Lower leg skin (tissue), 4 donors: ENCODE measurements at places on chromosomes 1 and 21. TPM values are rescaled to one million over a fixed set of nuclear protein-coding genes. Genes with fewer than 3 reads are reported as not detected.

Gene VSIG8
- 43.3 TPM for total RNA-seq

Gene SYDE2
- 12.5 TPM for total RNA-seq

Gene CYP2J2
- 4.3 TPM for total RNA-seq

Gene TUFT1
- 140 TPM for total RNA-seq

Gene PAPPA2
- total RNA-seq: 0.19 TPM

Gene SUSD4
- total RNA-seq: 2.7 TPM

Gene FALEC
- not detected for total RNA-seq

Gene TNFSF4
- total RNA-seq: 0.32 TPM

Gene IFNLR1
- total RNA-seq: 14.1 TPM

DNA sequence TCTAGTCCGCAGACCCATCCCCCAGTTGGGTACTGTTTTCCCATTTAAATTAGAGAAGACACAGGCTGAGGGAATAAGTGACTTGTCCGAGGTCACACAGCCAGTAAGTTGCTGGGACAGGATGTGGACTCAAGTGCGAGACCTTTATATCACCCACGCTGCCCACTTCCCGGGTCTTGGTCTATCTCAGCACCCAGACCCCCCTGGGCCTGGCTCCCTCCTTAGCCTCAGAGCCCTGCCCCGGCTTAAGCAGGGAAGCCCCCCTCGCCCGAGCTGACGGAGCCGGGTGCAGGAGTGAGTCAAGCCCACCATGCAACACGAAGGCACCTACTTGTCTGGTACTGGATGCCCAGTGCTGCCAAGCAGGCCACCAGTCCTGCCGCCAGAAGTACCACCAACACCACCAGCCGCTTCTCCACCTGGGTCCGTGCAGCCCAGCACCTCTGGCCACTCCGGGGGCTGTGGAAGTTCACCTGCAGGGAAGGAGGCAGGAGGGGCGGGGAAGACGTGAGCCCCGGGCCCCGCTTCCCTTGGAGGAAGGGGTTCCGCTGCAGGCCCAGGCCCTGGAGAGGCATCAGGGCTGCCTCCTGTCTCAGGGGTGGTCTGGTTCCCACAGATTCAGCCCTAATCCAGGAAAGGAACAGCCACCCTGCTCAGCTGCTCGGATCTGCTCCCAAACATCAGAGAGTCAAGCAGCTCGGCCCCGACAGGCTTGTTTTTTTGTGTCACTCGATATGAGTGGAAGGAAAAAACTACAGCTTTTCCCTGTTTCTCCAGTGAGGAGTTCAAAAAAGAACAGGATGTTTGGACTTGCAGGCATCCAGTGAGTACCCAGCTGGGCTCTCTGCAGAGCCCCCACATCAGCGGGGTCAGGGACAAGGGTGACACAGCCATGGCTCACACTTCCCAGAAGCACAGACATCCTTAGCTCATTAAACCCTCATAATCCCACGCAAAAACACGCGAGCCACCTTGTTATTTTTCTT, 11.1 kb downstream of the ECE1 start:
- DNase-seq: peak; percentile 84

DNA sequence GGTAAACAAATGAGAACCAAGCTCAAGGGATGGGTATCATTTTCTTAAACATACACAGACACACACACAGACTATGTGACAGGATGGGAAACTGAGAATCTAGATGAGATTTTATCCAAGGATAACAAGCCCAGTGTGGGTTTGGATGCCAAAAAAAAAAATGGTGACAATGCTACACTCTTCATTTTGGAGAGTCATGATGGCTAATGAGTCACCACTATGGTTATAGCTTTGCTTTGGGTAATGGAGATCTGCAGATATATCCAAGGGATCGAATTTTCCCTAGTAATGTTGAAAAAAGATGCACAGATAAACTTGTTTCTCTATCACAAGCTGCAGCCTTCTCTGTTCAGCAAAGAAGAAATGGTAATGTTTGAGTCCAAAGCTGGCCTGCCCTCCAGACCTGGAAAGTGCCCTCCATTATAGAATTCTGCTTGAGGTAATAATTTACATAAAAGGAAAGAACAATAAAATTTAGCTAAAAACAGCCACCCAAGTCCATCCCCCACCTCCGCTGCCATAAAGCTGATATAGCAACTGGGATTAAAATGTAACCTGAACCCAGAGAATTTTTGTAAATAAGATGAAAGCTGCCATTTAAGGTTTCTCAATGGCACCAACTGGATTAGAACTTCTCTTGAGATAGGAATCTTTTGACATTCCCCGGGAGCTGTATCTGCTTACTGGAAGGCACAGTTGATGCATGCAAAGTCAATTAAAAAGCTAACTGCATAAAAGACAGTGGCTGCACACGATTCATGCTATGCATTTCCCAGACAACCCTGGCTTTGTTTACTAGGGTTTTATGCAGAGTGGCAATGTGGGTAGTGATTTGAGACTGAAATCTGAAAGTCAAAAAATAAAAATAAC, 395.2 kb upstream of the LYPLAL1 start:
- DNase-seq: no peak

DNA sequence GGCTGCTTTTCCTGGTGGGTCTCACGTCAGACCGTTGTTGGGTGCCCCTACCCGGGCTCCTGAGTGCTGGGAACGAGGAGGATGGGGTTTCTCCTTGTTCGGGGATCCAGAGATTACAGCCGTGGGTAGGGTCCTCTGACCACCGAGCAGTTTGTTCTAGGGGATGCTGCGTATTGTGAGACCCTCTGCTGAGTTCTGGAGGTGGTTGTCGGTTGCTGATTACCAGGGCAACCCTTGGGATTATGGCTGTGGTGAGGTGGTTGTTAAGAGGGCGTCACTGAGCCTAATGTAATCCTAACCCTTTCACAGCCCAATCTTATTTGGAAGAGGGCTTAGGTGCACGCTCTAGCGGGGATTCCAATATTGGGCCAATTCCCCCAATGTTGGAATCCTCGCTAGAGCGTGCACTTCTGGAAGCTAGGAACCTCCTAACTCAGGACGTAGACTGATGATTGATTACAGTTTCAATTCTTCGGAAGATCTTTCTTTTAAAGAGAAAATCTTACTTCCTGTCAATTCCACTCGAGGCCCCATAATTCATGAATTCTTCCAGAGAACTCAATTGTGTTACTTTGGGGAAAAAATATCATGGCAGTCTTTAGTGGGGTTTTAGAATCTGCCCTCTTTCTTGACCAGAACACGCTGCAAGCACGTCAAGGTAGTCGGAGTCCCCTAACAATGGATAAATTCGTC, 483 bp downstream of the TCEANC2 start:
- DNase-seq: no peak

DNA sequence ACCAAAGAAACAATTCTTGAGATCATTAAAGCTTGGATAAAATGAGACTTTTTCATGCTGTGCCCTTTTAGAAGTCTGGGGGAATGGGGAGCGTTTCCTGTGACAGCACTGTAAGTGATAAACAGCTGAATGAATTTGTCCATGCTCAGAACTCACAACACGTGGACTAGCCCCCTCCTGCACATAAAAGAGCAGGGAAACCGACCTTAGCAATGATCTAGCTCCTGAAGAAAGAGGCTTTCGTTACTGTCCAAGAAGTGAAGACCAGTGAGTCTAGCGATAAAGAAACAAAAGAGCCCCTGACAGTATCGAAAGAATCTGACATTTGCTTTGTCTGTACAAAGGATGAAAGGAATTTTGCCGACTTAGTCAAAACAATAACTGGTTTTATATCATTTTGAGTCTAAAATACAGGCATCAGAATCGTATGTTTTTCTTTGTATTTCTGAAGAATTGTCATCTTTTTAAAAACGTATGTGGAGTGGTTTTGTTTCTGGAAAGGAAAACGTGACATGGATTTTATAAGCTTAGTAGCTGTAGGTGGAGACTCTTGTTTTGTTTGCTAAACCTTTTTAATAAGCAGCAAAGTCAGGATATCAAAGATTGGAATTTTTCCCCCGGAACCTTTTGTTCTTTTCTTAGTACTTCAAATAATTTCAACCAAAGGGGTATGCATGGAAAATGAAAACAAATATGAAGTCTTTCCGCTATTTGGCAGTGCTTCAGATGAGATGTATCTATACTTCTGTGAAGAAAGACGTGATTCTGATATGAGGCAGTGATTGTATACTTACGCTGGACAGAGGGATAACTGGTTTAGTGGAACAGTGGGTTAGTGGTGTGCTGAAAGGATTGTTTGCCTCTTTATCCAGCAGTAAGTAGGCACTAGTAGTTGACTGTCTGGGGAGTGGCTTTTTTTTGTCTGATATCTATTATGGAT, 61.0 kb downstream of the MAST2 start:
- DNase-seq: no peak

DNA sequence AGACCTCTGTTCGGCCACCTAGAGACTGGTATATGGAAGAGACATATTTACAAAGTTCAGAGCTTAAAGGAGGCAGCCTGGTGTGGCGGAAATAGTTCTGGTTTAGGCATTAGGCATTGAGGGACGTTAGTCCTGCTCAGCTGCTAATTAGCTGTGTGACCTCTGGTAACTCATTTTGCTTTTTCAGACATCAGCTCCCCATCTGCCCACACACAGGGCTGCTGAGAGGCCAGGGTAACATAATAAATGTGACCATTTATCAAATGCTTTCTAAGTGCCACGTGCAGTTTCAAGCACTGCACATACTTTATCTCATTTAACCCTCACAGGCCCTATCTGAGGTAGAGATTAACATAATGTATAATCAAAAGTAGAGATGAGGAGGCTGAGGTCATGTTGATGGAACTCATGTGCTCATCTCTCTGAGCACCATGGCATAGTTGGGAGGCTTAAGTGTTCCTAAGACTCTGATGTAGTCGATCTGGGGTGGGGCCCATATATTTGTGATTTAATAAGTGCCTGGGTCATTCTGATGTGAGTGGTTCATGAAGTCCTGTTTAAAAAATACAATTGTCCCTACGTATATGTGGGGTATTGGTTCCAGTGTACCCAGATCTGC, 267.2 kb upstream of the PLXNA2 start:
- no peak for DNase-seq

DNA sequence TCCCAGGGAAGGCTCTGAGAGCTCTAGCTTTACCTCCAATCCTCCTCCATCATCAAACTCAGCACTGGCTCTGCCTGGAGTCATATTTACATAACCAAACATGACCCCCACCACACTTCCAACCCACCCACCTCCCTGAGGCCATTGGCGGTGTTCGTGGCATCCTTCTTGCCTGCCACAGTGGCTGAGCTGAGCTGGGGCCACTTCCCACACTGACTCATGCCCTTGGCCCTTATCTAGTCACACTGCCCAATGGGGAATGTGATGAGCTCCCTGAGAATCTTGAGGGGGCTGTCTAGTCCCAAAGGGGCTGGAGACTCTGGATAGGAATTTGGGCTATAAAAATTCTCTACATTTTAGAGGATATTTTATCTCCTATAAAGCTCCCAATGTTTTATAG, 230.9 kb upstream of the IRF2BP2 start:
- peak; percentile 75 for DNase-seq

- no peak for DNase-seq
Observed at GRCh38 chr1:239731082-239731748, 344.8 kb downstream of the CHRM3 start.

- DNase-seq: no peak
Observed at GRCh38 chr1:153368495-153368894, 6.9 kb downstream of the S100A12 start.

DNA sequence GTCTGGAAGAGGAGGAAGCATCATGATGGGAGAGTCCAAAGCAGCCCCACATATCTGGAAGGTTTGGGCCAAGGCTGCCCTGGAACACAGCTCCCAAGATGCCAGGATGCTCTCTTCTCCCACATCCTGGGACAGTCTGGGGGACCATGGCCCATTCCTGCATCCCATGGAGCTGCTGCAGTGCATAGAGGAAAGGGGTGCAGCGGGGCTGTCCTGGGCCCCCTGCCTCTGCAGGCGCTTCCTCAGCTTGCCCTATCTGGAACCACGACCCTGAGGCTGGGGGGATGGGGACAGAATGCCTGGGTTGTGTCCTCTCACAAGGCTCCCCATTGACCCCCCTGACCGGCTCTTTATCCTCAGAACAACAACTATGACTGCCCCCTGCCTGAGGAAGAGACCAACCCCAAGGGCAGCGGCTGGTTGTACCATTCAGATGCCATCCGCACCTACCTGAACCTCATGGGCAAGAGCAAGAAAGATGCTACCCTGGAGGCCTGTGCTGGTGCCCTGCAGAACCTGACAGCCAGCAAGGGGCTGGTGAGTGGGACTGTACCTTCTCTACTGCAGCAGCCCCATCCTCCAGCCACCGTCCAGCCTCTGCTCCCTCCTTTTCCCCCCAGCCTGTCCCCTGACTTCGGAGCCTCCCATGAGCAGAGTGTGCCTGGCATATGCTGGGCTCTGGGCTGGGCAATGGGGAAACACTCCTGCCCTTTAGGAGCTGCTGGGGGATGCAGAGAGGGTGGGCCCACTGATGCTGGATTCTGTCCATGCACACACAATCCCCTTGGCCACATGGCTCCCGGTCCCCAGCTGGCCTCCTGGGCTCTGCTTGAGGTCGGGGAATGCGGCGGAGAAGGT, 39.6 kb downstream of the PKP1 start:
- DNase-seq: no peak

- DNase-seq: no peak
Observed at GRCh38 chr21:35014302-35015041, 34.6 kb downstream of the RUNX1 start.

DNA sequence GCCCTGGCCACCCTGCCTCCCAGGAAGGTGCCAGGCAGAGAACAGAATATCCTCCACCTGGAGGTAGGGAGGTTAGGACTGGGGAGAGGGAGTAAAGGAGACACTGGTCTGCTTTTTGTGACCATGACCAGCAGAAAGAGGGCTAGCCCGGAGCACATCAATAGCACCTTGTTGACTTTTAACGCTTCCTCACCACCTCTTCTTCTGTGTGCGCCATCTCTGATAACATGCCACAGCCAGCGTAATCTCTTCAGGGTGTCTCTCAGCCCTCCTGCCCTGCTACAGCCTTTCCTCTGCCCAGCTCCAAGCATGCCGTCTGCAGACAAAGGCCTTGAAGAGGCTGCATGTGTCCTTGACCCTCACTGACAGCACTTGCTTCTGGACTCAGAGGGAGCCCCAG, 50.9 kb upstream of the GJA5 start:
- DNase-seq: no peak
